ENCODE measurements at places on chromosomes 16 and 17.

DNA sequence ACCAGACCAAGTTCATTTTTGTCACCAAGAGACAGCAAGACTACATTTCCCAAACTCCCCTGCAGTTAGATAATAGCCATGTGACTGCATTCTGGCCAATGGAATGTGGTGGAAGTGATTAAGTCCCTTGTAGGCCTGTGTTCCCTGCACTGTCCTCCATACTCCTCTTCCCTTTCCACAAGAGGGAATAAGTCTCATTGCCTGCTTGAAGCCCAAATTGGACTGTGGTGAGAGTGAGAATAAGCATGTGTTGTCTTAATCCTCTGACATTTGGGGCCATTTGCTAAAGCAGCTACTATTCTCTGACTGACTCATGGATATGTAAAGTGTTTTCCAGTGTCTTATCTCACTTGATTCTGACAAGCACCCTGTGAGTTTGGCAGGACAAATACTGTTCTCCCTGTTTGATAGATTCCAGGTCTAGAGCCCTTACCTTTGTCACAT, 20.7 kb downstream of the PIK3R6 start:
- DNase-seq = no peak

DNA sequence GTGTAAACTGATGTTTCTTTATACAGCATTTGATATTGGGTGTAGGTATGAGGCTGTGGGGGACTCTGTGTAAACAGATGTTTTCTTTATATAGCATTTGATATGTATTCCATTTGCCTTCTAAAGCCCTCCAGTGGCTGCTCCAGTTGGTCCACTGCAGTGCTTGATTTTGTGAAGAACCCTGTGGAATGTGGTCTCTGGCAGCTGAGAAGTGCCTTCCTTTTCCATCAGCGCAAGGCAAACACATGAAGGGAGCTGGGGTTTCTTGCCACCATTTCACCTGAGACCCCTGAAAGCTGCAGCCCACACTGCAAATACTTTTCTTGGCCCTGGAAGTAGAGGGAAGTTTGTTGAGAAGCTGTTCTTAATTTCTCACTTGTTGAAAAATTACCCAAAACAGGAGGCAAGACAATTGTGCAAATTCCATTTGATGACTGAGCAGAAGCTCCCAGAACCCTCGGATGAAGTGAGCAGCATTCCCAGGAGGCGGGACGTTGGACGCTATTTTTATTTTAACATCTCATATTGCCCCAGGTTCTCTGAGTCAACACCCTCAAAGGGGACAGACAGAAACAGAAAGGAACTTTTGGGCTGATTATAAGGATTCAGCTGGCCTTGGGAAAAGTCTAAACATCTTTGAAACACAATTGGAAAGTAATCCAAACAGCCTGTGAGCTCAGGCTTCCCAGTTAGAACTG, 158.5 kb upstream of the RPH3AL start:
- no peak for DNase-seq

DNA sequence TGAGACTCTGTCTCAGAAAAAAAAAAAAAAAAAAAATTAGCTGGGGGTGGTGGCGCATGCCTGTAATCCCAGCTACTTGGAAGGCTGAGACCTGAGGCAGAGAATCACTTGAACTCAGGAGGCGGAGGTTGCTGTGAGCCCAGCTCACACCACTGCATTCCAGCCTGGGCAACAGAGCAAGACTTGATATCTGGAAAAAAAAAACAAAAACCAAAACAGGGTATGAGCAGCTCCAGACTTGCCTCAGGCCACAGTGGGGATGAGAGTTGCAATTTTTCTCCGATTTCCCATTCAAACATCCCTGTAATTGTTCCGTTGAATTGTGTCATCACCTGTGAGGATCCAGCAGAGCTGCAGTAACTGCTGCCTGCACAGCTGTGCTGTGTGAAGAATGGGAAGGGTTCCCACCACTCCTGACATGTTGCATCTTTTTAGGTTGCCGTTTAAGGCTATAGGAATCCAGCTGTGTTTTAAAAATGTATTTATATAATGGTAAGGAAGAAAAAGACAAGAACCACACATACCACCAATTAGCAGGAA, 150.0 kb downstream of the VPS53 start:
- DNase-seq = no peak

DNA sequence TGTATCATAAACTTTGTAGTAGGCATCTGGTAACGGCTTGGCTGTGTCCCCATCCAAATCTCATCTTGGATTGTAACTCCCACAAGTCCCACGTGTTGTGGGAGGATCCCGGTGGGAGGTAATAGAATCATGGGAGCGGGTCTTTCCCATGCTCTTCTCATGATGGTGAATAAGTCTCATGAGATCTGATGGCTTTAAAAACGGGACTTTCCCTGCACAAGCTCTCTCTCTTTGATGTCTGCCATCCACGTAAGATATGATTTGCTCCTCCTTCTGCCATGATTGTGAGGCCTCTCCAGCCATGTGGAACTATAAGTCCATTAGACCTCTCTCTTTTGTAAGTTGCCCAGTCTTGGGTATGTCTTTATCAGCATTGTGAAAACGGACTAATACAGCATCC, 248.7 kb downstream of the SNX29 start:
- DNase-seq = no peak

DNA sequence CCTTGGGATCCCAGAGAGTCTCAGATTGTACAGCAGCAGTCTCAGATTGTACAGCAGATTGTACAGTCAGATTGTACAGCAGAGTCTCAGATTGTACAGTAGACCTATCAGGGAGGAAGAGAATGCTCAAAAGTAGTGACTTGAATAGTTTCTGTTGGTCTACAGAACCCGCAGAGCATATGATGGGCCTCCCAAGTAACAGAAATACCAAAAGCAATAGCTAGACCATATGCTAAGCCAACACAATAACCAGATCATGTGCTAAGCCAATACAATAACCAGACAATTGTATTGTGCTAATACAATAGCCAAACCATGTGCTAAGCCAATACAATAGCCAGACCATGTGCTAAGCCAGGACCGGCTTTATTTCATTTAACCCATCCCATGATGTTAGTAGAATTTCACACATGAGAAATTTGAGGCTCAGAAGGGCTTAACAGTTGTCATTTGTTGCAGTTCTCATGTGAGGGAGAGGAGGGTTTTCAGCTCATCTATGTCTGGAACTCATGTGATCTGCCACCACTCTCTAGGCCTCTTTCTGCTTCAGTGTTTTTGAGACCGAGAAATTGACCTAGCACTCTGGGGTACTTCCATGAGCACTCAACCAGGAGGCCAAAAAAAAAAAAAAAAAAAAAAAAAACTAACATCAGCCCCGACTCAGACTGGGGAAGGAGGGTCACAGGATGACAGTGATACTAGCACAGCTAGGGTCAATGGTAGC, 144.0 kb downstream of the SOX9 start:
- no peak for DNase-seq

Data from effector memory CD4-positive, alpha-beta T cell (primary cell).